ENCODE measurements at places on chromosomes 2 and 18. TPM values are rescaled to one million over a fixed set of nuclear protein-coding genes. Genes with fewer than 3 reads are reported as not detected.

GRCh38 chr18:32552421-32553030 lies 81.8 kb upstream of the GAREM1 start:
- H3K27ac ChIP-seq: no peak overlapping the region
- H3K27me3 ChIP-seq: no peaks in the 10 kb centered on the region
- no peaks in the 10 kb centered on the region for H3K36me3 ChIP-seq
- no peaks in the 10 kb centered on the region for H3K4me1 ChIP-seq
- H3K4me3 ChIP-seq: no peak overlapping the region

DNA sequence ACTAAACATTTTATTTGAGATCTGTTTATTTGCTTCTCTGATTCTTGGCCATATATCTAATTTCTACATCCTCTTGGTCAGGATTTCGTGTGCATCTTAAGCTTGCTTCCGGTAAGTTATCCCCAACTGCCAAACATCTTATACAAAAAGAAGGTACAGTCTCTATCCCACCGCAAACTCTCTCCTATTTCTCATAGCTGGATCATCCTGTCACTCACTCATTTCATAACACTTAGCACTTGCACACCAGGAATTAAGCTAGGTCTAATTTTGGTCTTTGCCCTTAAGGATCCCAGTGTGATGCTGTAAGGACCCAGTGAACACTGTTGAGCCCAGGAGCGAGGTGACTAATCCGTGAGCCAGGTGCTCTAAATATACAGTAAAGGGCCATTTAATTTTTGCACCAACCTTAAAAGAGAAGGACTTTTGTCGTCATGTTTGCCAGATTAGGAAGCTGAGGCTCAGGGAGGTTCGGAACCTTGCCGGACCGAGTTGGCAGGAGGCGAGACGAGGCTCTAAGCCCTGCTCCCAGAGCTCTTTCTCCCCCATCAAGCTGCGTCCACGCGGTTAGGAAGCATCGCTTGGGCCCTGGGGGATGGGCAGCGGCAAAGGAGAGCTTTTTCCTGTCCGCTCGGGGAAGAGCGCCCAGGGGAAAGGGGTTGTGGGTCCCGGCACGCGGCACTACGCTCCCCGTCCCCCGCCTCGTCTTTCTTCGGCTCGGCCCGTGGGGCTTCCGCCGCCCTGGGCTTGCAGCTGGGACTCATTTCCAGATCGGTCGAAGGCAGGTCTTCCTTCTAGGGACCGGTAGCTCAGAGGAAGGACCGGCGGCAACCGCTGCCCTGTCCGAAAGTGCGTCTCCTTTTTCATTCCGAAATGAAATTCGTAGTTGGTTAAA lies 4.1 kb upstream of the ITPRIPL1 start:
- DNase-seq: no peak
- H3K36me3 ChIP-seq: no peaks in the 10 kb centered on the region
- peak overlapping the region; percentile 61 for H3K27ac ChIP-seq
- peak overlapping the region; percentile 56 for H3K4me3 ChIP-seq

DNA sequence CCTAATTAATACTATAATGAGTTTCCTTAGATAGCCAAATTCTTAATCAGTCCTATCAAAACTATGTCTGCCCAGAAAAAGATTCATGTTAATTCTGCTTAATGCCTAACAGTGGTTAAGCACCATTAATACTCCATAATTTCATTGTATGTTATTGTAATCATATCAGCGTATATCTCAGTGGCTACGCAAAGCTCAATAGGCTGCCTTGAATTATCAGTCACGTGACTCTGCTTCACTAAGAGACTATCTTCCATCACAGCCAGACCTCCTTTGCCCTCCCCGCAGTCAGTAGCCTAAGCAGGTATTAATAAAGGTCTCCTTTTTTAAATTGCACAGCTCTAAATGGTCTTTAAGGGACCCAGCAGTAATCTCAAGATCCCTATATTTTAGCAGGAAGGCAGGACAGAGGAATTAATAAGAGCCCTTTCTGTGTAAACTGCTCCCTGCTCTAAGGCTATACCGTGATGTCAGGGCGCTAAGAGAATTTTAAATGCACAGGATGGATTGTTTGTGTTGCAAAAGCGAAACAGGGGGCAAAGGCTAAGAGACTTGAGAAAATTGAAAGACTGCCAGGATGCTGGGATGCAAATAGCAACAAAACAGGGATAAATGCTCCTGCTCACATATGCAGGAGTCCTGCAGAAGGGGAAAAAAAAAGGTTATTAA lies 215.6 kb upstream of the POU3F3 start:
- H3K4me1 ChIP-seq: no peaks in the 10 kb centered on the region
- H3K36me3 ChIP-seq: no peaks in the 10 kb centered on the region
- DNase-seq: no peak

C2orf92 gene
- 3.9 TPM for total RNA-seq

EPC2 gene
- total RNA-seq: 13.4 TPM

ELOA2 gene
- total RNA-seq: not detected

Data from heart left ventricle (tissue), 16 donors.